Activated CD4-positive, alpha-beta memory T cell treated with anti-CD3 and anti-CD28 coated beads for 36 hours (primary cell): ENCODE measurements at places on chromosomes 16 and 17.
A peak's percentile ranks its signal among the peaks of the same experiment; 100 is the strongest.

DNA sequence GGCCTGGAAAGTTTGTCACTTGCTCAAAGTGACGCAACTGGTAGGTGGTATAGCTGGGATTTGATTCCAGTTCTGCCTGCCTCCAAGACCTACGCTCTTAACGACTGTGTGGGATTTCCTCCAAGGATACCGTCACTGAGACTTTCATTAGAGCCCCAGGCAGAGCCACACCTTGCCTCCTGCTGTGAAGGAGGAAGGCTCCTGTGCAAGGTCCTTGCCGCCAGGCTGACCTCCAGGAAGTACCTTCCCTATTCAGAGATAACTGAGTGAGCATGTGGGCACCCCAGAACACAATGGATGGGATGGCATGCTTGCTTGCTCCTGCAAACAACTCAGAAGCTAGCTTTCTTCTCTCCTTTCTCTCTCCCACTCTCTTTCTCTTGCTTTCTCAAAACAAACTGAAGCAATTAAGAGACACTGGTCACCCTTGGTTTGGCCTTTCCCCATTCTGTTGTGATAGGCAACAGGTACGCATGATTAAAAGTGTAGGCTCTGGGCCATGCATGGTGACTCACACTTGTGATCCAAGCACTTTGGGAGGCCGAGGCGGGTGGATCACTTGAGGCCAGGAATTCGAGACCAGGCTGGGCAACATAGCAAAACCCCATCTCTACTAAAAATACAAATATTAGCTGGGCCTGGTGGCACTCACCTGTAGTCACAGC, 30.7 kb downstream of the CACNG3 start:
- DNase-seq = no peak

DNA sequence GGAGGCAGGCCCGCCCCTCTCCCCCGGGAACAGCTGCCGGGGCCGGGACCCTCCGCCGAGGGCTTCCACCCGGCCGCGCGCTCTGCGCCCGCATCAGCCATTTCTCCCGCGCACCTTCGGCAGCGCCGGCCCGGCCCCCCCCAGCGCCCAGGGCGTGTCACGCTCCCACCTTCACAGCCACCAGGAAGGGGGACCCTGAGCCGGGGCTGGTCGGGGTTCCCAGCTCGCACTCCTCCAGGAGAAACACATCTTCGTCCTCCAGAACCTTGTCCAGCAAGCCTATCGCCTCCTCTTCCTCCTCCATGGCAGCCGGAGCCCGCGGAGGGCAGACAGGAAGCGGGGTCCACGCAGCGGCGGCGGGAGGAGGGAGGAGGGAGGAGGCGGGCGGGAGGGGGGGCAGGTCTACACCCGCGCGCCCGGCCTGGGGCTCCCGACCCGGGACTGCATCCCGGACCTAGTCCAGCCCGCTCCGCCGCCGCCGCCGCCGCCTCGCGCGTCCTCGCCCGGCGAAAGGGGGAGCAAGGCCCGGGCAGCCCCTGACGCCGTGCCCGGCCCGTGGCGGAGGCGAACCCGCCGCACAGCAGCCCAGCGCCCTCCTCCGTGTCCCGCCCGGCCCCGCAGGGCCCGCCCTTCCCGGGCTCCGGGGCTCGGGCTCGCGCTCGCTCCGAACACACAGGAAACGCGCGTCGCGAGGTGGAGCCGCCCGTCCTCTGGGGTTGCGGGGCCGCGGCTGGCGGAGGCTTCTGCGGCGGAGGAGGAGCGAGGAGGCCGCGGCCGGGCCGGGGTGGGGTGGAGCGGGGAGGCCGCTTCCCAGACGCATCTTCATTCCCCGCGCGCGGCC, 70.8 kb downstream of the ABR start:
- peak; percentile 73 for DNase-seq

GRCh38 chr17:40303009-40303657, 5.8 kb upstream of the RARA start:
- peak; percentile 46 for DNase-seq

- no peak for DNase-seq
These were observed 37.9 kb downstream of the MPRIP start for GRCh38 chr17:17080181-17080631.

DNA sequence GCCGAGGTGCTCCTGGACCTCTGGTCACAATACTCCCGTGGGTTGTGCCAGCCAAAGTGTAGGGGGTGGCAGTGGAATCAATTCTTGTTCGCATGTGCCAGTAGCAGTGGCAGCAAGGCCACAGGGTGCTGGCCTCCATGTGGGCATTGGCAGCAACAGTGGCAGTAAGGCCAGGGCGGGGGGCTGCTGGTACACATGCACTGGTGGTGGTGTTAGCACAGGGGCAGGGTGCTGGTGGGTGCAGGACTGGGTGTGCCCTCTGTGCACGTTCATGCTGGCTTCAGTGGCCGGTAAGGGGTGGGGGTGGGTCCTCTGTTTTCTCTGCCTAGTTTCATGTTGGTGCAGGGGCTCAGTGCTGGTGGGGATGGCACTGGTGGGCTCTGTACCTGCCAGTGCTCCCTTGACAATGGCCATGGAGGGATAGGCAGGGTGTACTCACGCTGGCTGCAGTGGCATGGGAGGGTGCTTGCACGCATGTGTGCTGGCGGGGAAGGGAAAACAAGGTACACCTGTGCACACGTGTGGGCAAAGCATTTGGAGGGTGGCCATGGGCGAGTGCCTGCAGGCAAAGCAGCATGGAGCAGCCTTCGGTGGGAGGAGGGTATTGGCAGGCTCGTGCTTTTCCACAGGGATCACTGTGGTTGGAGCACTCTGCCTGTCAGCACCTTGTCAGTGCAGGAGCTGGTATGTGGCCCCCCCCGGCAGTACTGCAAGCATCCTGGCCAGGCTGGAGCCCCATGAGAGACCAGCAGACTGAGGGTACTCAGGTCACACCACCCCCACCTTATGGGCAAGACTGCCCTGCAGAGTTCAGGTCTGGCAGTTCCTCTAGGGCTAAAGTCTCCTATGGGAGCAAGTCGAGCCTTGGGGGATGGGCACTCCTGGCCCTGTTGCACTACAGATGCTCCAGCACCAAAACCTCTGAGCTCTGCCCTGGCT, 35.8 kb downstream of the NF1 start:
- no peak for DNase-seq

DNA sequence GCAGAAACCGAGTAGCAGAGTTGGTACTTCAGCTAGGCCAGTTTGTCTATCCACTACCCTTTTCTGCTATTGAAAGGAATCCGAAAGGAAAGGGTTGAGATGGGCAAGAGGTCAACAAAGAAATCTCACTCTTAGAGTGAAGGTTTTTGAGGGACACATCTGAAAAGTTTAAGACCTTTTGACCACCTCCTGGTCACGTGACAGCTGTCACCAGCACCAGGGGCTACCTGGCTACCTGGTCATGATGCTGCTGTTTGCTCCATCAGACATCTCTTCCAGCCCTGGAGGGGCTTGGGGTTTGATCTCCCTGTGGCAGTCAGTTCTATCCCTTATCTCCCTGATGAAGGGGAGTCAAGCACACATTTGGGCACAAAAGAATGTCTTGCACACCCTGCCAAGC, 7.6 kb downstream of the CCDC182 start:
- no peak for DNase-seq

- DNase-seq = no peak
These were observed 42.7 kb downstream of the CMIP start for GRCh38 chr16:81487301-81487720.

DNA sequence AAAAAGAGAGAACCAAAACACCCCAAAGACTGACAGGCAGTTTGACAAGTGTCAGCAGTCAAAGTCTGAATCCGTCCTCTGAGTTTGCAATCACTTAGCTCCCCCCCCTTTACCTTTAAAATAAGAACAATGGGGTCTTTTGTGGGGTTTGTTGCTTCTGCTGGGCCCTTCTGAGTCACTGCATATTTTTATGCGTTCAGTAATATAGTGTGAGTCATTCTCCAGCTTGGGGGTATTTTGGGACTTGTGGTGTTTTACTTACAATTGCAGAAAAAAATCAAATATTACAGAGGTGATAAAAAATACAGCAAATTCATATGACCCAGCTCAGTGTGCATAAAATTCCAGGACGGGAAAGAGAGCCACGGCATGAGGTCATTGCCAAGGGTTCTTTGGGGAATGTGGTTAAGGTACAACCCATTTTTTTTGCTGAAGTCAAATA, 120.1 kb downstream of the CYLD start:
- DNase-seq = no peak

GRCh38 chr17:51028176-51028863, 92.3 kb downstream of the SPAG9 start:
- DNase-seq = no peak

DNA sequence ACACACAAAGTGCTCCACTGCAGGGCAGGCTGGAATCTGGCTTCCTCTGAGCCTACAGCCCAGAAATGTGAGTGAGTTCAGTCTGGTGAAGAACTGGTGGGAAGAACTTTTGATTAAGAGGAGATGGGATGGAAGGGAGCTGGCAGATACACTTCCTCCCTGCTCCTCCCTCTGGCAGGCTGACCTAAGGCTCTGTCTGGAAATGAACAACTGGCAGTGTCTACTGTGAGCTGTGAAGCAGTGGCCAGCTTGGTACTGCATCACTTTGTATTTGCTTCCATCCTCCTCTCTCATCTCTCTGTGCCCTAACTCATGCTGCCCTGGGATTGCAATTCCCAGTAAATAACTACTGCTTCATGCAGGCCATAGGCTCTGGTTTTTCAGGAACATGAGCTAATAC, 45.6 kb downstream of the MAF start:
- no peak for DNase-seq

DNA sequence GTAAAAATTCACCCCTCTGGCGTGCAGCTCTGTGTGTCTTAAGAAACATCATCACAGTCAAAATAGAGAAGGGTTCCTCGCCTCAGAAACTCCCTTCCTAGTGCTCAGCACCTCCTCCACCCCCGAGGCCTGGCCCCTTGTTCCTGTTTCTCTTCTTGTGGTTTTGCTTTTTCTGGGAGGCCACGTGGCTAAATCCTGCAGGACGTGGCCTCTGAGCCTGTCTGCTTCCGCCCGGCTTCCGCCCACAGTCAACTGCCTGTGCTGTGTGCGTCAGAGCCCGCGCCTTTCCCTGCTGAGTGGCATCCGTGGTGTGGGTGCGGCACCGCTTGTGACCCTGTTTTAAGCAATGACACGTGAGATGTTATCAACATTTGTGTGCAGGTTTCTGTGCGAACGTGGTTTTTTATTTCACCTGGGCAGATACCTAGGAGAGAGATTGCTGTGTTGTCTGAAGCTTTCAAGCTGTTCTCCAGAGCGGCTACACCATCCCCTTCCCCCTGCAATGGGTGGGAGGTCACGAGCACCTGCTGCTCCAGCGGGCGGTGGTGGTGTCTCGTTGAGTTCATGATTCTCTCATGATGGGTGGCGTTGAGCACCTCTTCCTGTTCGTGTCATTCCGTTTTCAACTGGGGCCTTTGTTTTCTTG, 21.7 kb downstream of the ACSF3 start:
- peak; percentile 91 for DNase-seq

DNA sequence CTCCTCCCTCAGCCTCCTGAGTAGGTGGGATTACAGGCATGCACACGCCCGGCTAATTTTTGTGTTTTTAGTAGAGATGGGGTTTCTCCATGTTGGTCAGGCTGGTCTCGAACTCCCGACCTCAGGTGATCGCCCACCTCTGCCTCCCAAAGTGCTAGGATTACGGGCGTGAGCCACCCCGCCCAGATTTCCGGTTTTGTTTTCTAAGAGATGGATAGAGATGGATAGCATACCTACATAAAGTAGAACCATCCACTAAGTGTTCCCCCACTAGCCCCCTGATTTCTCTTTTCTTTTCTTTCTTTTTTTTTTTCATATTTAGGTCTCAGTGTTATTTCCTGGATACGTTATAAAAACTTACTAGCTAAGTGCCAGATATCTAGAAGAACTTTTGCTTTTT, 2.0 kb downstream of the WSB1 start:
- no peak for DNase-seq

- DNase-seq = peak; percentile 18
These were observed 211.7 kb downstream of the XYLT1 start for GRCh38 chr16:17258848-17259713.
